ENCODE measurements at places on chromosomes 12 and 14.

DNA sequence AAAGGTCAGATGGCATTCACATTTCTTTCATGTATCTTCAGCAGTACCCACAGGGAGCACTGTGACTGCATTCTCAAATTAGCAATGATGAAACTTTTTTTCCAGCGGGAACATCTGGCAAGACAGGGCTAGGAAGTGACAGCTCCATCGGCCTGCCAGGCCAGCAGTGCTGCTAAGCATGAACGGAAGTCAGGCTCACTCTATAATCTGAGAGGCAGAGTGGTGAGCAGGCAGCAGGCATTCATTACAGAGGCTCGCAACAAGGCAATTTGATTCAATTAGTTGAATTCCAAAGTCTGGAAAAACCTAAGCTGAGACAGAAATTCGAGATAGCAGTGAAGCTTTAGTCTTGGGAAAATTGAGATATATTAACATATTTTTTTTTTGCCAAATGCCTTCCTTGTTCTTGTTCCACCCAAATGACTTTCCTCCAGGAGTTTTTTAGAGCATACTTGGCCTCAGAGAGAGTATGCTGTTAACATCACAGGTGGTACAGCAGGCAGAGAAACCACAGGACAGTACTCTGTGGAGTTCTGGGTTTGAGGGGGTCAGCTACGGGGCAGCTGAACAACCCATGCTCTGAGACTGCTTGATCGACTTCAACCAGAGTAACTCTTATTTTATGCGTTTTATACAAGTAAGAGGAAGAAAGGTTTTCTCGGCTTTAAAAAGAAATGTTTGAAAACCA is 414.9 kb downstream of the APAF1 start:
- DNase-seq: no peak

DNA sequence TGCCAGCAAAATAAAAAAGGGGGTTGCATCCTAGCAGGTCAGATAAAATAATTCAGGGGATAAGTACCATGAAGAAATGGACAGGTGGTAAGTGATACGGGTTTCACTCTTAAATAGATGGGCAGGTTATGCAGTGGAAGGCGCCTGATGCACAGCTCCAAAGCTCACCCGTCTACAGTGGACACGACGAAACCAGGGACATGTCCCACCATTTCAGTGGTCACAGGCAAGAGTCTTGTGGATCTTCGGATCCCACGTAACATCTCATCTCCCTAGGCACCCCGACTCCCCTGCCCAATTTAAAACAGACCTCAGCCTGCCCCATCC is 60.5 kb downstream of the DDX51 start:
- DNase-seq: no peak

DNA sequence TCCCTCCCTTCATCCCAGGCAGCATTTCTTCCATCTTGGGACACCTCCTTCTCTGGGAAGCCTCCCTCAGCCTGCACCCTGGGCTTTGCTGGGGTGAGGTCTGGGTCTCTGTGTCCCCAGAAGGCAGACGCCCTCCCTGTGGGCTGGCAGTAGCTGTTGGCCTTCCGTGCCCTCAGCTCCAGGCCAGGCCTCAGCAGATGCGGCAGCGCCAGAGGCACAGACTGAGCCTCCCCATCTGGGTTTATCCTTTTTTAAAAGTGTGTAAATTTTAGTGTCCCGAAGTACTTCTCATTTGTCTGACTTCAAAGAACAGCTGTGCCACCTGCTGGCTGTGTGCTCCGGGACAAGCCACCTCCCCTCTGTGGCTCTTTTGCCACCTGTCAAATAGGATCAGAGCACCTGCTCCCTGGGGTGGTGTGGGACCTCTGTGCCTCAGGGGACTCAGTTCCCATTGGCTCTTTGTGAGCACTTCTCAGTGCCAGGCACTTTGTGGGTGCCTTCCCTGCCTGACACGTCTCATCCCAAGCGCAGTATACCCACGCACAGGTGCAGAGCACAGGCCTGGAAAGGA is 11.1 kb downstream of the EXOC3L4 start:
- no peak for DNase-seq

GRCh38 chr14:68359837-68360552 is 432.9 kb downstream of the ZFP36L1 start:
- DNase-seq: no peak

DNA sequence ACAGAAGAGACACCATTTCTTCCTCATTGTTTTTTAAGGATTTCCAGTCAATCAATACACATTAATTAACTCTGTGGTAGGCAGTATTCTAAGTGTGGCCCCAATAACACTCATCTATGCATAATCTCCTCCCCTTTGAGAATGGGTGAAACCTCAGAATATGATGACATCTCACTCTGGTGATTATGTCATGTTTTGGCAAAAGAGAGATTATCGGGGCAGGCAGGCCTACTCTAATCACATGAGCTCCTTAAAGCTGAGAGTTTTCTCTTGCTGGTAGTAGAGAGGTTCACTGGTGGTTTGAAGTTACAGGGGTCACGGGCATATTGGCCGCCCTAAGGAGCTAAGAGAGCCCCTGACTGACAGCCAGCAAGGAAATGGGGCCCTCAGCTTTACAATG is 7.1 kb upstream of the LGMN start:
- DNase-seq: no peak

- DNase-seq: no peak
Measured at GRCh38 chr14:65229748-65230728, 127.7 kb upstream of the MAX start.

- no peak for DNase-seq
Measured at GRCh38 chr14:103243764-103244737, 90.0 kb upstream of the EIF5 start.

GRCh38 chr12:64706306-64706705 is 52.9 kb downstream of the GNS start:
- no peak for DNase-seq

DNA sequence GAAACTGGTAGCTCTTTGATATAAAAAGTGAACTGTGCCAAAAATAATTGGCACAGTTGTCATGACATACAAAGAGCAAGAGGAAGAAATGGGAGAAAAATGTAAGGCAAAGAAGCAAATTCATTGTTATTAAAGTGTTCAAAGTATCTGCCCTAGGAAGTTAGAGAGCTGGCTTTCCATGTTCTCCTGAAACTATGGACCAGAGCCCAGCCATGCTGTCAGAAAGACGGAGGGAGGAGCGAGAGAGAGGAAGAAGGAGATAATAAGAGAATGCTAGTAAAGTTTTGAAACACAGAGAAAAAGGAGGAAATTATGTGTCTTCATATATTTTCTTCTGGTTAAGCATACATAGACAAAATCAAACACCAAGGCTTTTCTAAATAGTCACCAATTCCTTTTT is 78.1 kb upstream of the PELI2 start:
- DNase-seq: no peak

GRCh38 chr14:64147126-64147790 is 146.9 kb downstream of the ESR2 start:
- no peak for DNase-seq

GRCh38 chr14:72810201-72810600 is 83.7 kb downstream of the DPF3 start:
- DNase-seq: no peak

- no peak for DNase-seq
Measured at GRCh38 chr14:35855876-35856481, 29.8 kb downstream of the BRMS1L start.
